Activated CD4-positive, alpha-beta memory T cell treated with anti-CD3 and anti-CD28 coated beads, Interleukin-2, amount 10 ng/mL, durations not matched to agents 7 days and 5 days (primary cell): ENCODE measurements at places on chromosomes 13 and 19.

- DNase-seq: no peak
These were observed 291.2 kb downstream of the DCT start for GRCh38 chr13:94188201-94188854.

DNA sequence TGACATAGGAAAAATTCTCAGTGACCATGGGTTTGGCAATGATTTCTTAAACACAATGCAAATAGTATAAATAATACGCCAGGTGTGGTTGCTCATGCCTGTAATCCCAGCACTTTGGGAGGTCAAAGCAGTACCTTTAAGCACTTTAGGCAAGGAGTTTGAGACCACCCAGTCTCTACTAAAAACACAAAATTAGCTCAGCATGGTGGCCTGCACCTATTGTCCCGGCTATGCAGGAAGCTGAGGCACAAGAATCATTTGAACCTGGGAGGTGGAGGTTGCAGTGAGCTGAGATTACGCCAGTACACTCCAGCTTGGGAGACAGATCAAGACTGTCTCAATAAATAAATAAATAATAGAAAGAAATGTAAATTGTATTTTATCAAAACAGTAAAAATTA lies 356.5 kb upstream of the SLITRK6 start:
- no peak for DNase-seq

DNA sequence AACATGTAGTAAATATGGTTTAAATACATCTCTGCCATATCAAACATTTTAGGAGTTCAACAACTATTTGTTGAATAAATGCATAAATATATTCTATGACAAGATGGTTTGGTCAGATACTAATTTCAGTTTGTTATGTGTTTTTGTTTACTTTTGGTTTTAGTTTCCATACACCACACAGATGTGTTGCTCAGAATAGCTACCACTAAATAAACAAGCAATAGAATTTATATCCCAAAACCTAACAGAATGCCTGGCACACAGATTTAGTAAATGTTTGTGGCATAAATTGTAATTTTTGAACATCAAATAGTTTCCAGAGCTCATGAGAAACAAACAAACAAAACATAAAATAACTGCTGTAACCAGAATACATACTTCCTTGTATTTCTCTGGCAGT lies 126.8 kb upstream of the ATXN8OS start:
- DNase-seq: no peak

DNA sequence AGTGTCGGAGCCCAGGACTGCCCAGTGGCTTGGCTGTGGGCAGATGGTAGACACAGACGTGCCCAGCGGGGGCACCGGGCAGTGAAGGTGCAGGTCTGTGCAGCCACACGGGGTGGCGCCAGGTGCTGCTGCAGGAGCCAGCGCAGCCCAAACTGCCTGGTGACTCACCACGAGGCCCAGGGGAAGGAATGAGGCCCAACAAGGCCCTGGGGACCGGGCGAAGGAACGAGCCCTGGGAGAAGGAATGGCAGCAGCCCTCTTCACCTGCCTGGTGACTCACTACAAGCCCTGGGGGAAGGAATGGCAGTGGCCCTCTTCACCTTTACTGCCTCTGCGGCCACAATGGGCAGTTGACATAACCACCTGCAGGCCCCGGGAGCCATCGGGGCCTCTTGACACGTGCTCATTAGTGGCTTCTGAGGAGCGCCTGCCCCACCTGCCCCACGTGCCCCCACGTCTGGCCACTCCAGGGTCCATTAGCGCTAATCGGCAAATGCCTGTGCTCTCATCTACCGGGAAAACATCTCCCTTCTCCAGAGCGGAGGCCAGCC lies 9.3 kb downstream of the MED16 start:
- DNase-seq: no peak

DNA sequence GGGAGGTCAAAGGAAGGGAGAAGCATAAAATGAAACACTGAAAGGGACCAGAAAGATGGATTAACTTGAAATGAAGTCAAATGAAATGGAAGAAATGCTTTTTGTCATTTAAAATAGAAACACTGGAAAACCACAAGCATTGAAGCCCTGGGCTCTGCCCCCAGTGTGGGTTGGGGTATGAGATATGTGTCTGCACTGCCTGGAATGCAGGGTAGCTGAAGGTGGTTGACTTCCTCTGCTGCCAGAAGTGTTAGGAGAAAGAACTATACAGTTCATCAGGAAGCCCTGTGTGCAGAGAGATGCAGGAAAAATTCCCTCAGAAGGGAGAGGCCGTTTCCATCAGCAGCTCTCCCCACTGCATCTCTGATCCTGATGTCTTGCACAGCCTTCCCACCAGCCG lies 69.2 kb downstream of the DHRS12 start:
- DNase-seq: no peak

DNA sequence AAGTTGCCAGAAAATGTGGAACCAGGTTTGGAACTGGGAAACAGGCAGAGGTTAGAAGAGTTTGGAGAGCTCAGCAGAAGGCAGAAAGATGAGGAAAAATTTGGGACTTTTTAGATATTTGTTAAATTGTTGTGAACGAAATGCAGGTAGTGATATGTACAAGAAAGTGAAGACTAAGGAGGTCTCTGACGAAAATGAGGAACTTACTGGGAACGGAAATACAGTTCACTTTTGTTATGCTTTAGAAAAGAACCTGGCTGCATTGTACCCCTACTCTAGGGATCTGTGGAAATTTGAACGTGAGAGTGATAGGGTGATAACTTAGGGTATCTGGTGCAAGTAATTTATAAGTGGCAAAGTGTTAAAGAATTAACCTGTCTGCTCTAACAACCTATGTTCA lies 632.4 kb downstream of the SLITRK5 start:
- DNase-seq: no peak

GRCh38 chr19:48953990-48954594 lies 583 bp upstream of the BAX start:
- no peak for DNase-seq

DNA sequence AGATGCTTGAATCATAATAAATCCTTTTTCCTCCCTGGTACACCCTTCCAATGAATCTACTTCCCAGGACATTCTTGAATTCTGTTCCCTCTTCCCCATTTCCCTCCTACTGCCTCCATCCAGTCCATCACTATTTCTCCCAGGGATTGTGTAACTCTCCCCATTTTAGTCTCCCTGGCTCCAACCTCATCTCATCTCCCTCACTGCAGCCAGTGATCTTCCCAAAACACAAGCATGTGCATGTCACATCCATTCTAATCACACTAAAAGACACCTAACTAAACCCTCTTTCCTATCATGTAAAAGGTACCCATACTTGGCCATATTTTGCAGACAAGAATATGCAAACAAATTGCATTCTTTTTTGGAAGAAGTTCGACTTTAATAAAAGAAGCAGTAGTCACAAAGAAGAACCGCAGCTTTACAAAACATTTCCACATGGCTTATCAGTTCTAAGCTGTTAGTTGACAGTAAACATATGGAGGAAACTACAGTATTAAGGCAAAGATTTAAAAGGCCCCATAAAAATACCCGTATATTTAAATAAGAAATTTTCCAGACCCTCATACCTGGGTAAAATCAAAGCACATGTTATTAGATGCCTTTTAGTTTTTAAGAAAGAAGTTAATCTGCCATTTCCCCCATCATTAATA lies 111.0 kb downstream of the KCTD12 start:
- DNase-seq: no peak

DNA sequence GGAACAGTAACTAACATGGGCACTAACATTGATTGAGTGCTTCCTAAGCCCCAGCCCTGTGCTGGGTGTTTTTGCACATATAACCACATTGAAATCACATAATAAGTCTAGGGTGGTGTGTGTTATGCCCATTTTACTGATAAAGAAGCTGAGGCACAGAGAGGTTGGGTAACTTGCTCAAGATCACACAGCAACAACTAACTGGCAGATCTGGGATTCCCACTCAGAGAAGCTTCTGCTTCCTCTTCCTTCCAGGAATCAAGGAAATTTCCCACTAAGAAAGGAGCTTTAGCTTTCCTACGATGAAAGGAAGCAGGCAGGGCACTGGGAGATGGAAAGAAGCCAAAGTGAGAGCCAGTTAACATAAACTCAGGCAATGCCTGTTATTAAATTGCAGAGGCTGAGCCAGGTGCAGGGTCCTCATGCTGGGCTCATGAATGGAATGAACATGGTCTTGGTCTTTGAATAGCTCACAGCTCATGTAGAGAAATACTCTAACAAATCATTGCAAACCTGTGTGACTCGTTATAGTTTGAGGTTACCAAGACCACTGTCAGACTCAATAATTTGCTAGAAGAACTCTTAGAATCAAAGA lies 10.1 kb downstream of the SSC5D start:
- DNase-seq: no peak

DNA sequence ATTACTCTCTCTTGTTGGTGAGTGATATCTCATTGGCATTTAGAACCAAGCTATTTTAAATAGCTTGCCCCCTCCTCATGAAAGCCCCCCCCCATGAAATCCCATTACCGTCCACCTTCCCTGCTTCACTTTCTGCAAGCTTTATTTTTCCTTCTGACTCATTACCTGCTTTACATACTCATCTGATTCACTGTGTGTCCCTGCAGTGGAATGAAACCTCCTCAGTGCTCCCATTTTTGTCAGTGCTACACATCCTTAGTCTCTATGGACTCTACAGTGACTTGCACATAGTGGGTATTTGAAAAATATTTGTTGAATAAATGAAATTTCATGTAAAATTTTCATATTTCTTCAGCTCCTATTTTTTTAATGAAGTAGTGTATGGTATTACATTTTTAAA lies 62.3 kb downstream of the DOCK9 start:
- no peak for DNase-seq

GRCh38 chr19:29507081-29507860 lies 18.5 kb upstream of the VSTM2B start:
- DNase-seq: no peak
